ENCODE measurements at places on chromosomes 1 and 21.

DNA sequence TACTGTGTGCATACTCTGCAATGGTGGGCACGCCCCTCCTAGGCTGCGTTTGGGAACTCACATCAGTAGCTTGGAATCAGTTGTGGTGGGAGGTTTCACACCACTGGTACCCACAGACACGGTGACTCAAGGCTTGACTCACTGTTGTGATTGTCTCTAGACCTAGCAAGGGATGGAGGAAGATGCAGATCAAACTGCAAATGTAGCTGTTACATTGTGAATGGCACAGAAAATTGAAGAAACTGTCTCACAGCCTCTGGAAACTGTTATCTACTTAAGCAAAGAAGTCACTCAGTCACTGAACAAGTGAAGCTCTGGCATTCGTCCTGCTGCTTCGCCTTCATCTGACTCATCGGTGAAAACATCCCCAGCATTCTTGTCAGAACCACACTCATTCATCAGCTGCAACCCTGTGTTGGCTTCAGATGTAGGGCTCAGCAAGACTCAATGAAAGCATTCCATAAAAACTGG, 59.5 kb downstream of the POFUT2 start:
- peak; percentile 96 for DNase-seq

DNA sequence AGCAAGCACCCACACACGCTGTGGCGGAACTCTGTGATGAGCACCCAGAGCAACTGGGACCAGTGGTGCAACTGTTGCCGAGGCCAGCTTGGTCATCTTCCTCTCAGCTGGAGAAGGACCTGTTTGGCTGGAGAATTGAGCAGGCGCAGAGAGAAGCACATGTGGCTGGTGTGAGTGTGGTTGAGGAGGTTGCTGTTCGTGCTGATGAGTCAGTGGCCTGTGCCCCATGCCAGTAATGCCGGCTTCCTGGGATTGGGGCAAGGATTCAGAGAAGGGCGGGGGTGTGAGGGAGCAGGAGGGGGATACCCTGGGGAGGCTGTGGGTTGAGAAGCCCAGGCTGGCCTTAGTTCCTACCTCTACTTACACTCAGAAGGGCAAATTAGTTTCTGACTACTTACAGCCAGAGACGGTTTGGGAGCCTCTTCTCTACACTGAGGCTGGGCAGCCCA, 57.5 kb upstream of the EPS8L3 start:
- DNase-seq, result peak; percentile 97

GRCh38 chr1:43705334-43705733, 2.0 kb upstream of the ST3GAL3 start:
- DNase-seq, result no peak

DNA sequence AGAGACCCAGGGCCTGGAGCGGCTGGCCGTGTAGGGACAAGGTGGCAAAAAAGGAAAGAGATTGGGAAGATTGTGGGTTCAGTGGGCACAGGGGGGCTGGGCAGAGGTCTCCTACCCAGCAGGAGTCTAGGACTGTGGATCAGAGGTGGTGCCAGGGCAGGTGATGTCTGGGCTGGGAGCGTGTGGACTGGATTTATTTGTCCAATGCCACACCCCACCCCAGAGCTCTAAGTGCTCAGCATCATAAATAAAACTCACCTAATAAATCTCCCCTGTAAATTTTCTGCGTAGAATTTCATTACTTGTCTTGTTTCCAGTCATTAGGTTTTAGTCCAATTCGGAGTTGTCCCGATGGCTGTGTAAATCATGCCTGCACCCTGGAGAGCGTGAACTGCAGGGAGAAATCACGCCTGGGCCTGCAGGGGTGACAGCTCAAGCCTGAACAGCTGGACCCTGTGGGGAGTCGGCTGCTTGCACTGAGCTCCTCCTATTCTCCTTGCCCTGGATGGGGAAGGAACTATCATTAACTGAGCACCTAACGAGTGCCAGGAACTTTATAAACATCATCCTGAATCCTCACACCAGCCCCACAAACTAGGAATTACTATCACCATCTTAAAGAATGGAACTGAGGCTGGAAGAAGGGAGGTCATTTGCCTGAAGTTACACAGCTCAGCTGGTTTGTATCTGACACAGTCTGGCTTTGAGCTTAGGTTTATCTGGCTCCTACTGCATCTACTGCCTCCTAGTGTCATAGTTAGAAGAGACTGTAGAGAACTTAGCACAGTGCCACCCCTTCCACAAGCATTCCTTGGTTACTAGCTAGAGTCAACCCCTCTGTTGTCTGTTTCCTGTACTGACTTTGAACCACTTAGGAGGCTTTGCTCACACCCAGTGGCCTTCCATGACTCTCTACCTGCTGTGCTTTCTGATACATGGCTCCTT, 25.0 kb upstream of the POU3F1 start:
- DNase-seq, result no peak

- peak; percentile 50 for DNase-seq
These were observed 105.9 kb upstream of the C21orf91 start for GRCh38 chr21:17925000-17925610.

DNA sequence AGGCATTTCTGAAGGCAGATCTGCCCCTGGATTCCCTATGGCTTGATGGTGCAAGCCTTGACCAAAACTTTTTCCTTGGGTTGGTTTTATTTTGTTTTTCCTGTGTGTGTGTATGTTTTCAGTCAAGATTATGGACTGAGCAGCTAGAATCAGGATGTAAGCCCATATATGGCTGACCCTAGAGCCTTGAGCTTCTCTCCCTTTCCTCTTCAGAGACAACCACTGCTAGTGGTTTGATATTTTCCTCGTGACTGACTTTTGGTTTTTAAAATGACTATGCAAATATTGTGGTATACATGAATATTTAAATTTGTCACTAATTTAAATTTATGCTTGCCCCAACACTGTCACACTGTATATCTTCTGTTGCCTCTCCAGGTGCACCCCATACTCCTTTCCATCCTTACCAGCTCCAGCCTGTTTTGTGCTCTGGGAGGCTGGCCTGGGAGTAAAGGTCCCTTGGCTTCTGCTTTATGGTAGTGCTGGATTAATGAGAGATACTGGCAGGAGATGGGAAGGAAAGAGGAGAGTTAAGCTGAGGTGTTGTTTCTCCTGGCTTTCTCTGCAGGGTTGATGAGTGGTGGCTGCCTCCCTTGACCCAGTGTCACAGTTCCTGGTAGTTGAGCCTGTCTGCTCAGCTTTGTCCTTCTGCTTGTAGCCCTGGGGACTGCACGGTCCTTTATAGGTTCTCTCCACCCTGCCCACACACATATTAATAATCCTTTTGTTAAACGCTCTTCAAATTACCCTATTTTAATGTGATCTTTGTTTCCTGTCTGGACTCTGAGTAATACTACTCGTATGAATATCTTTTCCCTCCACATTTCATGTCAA, 44.4 kb downstream of the RWDD3 start:
- DNase-seq, result no peak

DNA sequence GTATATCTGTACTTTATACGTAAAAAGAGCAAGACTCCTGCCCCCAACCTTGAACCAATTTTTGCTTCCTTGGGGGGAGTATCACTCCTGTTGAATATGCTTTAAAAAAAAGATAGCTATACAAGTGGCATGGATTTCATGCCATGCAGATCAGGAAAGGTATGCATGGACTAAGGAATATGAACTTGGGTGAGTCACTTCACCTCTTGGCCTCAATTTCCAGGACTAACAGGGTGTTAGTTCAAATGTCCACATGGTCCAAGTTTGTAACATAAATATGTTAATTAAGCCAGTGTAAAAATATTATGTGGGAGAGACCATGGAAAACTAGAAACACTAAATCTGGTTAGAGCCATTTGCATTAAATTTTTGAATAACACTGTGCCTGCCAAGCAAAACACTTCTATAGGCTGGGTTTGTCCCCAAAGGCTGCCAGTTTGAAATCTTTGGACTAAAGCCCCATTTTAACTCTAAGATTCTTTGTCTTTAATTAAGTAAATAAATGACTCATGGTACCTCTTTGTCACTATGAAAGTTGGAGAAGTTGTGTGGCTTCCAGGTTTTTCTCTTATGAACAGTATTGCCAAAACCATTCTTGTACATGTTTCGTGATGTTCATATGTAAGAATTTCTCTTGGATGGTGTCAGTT, 33.1 kb downstream of the FAM177B start:
- DNase-seq, result no peak

GRCh38 chr1:224502459-224503160, 68.0 kb upstream of the WDR26 start:
- DNase-seq, result peak; percentile 48

GRCh38 chr1:84939151-84939550, 46.1 kb upstream of the LPAR3 start:
- DNase-seq, result peak; percentile 40

- no peak for DNase-seq
These were observed 23.1 kb upstream of the TOR3A start for GRCh38 chr1:179058487-179059483.

- no peak for DNase-seq
These were observed 105.6 kb downstream of the ERG start for GRCh38 chr21:38392661-38393060.

DNA sequence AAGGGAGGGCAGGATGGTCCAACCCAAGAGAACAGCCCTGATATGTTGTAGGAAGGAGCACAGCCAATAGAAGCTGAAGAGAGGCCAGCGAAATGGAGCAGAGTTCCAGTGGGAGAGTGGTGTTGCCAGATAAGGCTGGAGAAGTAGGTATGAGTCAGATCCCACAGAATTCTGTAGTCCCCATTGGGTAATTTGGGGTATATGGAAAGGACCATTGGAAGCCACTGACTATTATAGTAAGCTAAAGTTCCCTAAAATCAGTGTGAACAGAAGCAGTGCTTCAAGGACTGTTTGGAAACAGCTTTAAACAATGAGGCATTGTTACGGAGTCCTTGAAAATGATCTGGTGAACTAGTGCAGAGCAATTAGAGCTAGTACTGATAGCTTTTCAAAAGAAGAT, 63.0 kb downstream of the DISP1 start:
- no peak for DNase-seq

DNA sequence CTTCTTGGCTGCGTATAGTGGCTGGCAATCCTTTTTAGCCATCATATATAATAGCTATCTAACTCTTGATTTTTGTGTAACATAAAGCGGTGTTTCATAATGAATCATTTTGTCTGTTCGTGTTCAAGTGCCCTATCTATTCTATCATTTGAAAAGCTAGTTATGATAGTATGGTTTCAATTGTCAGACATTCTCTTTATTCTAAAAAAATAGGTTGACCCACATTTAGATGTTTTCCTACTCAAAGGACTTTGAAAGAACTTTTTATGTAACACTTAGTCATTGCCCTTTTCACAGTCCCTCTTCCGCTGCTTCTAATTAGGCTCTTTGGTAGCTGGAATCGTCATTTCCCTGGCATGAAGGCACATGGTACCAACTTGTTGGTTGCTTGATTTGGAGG, 272.2 kb upstream of the B3GALT2 start:
- DNase-seq, result peak; percentile 29

- DNase-seq, result no peak
These were observed 2.3 kb upstream of the C1orf35 start for GRCh38 chr1:228105270-228105995.

DNA sequence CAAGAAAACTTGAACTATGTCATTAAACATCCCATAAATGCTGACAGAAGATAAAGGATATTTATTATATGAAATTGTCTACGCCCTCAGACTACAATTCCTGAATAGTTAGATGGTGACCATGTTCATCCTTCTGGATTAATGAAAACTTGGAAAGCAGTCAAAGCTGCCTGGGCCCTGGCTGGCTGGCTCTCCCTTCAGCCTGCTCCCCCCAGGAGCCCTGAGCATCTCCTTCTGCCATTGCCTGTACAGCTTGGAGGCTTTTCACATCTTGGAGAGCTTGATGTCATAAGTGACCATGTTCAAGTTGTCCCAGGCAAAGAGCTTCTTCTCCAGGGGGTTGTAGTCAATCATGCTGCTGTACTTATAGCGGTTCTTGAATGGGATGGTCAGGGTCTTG, 13.6 kb downstream of the MYOCOS start:
- DNase-seq, result no peak

DNA sequence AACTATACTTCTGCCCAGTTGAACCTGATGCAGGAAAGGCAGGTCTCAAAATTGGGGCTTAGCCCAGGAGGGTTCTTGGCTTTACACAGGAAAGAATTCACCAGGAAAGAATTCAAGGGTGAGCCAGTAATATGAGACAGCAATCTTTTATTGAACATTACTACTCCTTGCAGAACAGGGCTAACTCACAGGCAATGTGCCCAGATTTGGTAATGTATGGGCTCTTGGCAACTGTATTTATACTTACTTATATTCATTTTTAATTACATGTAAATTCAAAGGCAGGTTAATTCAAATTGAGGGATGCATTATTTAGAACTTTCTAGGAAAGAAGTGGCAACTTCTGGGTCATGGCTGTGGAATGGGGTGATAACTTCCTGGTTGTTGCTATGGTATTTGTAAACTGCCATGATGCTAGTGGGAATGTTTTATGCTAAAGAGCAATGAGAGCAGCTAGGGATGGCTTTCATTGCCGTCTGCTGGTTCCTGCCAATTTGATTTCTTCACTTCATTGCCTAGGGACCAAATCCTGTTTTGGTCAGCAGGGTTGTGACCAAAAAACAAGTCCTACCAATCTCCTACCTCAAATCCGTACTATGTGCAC, 107.5 kb downstream of the CHRM3 start:
- DNase-seq, result no peak

GRCh38 chr1:210920258-210920657, 213.7 kb downstream of the KCNH1 start:
- no peak for DNase-seq

Measured in Daoy (cell line).